Tongue (tissue), 3 donors: ENCODE measurements at places on chromosomes 2 and 18. TPM values are rescaled to one million over a fixed set of nuclear protein-coding genes. Genes with fewer than 3 reads are reported as not detected.
A peak's percentile ranks its signal among the peaks of the same experiment; 100 is the strongest.

DNA sequence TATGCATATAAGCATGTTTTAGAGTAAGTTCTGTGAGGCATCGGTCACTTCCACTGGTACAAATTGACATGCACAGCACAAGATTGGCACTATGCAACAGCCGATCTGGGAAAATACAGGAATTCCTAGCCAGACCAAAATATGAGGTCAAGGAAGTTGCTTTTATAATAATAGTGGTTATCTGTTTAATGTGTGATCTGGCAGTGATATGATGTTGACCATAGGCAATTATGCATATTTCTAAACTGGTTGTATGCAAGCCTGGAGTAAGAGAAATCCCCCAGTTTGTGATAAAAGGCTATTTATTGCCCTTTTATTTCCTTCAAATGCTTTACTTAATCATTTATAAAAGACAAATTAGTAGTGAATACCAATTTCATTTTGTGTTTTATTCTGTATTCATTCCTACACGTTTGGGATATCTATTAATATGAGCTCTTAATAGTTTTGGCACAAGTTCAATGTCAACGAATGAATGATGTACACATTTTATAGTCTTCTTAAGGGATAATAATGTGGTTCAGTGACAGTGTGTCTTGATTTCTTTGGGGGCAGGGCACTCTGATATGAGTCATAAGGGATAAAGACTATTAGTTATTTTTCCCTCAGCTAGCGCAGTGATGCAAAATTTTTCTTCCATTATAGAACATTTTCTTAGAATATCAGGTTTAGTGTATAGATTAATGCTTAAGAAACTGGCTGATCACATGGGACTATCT is 34.7 kb upstream of the ZEB2 start:
- no peak for DNase-seq

The CCDC85A gene
- 7.5 TPM for total RNA-seq

DNA sequence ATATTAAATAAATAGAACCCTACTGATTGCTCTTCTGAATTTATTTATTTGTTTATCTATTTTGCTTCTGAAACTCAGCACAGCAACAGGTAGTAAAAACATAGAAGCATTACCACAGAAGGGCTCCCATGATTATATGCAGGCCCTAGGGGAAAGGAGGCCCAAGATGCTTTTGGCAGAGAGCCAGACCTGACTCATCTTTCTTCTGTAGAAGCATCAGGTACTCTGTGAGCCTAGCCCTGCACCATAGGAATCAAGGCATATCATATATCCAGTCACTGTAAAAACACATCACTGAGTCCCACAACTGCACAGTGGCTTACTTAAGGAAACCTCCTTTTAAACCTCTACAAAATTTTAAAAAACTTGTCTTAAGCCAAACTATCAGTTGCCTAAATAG is 1.8 kb downstream of the SCN9A start:
- DNase-seq: peak; percentile 43

The ID2 gene
- 59.7 TPM for total RNA-seq

- DNase-seq: no peak
Observed at GRCh38 chr2:67694445-67694844, 297.3 kb downstream of the ETAA1 start.

The FAP gene
- total RNA-seq: 50.0 TPM

DNA sequence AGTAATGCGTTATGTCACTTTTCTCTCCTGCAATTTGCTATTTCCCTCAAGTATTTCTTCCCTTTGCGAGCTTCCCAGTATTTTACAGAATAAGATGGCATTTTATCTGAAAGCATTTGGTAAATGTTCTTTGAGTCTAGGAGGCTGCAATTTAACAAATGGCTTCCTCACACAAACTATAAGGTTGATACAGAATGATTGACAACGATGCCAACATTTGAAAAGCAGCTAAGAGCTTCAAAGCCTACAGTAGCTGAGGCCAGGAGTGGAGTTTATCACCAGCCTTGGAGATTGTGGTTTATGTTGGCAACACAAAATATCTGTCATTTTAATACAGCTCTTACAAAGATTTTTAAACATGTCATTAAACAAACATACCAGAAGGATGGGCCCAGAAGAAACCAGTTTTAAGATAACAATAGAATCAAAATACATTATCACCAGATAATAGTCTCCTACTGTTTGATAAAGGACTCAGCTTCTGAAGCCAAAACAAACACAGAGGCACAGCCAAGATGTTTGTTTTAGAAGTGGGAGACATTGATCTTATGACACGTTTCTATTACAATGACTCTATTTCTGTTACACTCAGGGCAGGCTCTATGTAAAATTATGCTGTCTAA is 711.4 kb upstream of the ACVR2A start:
- no peak for DNase-seq

GRCh38 chr2:146734042-146734820 is 1110.6 kb upstream of the ACVR2A start:
- DNase-seq: peak; percentile 88

GRCh38 chr2:236575510-236575909 is 5.9 kb downstream of the ACKR3 start:
- no peak for DNase-seq

The PID1 gene
- 15.4 TPM for total RNA-seq

The MYO7B gene
- total RNA-seq: 1.5 TPM

The SCG2 gene
- 2.4 TPM for total RNA-seq

GRCh38 chr2:234446404-234447076 is 50.3 kb downstream of the ARL4C start:
- DNase-seq: peak; percentile 48

- no peak for DNase-seq
Observed at GRCh38 chr2:104340162-104340561, 513.8 kb upstream of the POU3F3 start.

The HJURP gene
- 9.8 TPM for total RNA-seq

DNA sequence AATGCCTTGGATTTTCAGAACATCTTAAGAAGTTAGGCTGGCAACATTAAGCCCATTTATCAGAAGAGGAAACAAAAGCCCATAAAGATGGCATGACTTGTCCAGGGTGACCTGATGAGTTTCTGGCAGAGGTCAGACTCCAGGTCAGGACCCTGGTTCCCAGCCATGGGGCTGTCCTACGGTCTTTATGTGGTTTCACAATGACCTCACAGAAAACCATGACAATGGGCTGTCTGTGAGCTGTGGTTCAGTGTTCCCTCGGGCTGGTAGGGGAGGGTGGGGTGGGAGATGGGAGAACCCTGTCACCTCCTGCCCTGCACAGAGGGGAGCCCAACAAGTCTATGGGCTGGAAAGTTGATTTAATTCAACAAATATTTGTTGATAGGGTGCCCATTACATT is 101.8 kb downstream of the LOXHD1 start:
- peak; percentile 1 for DNase-seq

- DNase-seq: no peak
Observed at GRCh38 chr2:165044505-165045303, 89.4 kb upstream of the SLC38A11 start.

GRCh38 chr2:171852366-171852888 is 41.6 kb downstream of the SLC25A12 start:
- peak; percentile 26 for DNase-seq

DNA sequence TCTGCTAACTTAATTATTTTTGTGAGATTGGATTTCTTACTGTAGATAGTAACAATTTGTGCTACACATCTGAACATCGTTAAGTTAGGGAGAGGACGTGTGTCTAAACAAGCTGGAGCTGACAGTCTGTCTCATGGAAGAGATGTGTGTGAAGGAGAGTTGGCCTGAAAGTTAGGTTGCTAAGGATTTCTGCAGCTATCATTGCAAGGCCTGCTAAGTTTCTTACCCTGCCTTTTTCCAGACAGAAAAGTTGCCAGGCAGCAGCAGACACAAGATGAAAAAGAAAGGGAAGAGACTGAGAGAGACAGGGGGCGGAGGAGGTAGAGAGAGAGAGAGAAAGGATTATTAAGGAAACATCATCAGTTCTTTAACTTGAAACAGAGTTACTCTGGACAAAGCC is 4.1 kb upstream of the LRP1B start:
- DNase-seq: peak; percentile 48

DNA sequence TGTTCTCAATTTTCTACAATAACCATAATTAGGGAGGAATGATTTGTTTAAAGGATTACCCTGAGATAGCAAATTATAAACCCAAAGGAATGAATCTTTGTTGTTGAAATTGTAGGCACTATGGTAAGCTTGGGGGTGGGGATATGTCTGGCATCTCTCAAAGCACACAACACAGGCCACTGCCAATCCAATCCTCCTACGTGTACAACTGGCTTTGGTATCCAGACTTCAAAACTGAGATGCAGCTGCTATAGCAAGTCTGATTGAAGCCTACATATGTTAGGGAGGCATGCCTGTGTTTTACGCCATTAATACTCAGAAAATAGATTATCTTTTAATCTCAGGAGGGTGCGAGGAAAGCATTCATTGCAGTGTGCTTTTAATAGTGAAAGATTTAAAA is 5.9 kb upstream of the NCOA1 start:
- peak; percentile 91 for DNase-seq

DNA sequence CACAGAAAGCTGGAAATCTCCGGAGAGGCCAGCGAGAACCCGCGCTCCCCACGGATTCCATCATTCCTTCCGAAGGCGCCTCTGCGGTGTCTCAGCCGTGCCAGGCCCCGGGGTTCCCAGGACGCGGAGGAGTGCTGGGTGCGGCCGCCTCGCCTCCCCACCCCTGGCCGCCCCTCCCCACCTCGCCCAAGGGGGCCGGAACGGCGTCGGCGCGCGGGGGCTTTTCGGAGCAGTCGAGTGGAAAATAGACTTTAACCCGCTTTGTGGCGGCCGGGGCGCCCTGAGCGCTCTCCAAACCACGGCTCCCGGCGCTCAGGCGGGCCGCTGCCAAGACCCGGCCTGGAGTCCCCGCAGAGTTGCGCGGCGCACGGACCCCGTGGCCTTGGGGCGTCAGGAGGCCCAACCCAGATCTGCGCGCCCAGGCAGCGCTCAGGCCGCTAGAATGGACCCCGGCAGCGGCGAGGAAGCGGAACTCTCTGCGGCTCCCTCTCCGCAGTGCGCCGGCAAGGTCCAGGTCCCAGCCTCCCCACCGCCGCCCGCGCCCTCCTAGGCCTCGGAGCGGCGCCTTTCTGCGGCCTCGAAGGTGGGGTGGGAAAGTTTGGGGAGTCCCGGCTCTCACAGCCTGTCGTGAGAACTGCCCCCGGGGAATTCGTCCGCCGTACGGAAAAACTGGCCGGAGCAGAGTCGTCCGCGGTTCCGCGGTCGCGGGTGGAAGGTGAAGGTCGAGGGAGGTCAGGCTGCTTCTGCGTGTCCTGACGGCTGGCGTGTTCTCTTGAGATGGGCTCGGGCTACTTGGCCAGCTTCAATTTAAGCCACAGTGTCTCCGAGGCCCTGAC is 1.2 kb upstream of the EMX1 start:
- peak; percentile 49 for DNase-seq

The GCC2 gene
- total RNA-seq: 43.1 TPM

DNA sequence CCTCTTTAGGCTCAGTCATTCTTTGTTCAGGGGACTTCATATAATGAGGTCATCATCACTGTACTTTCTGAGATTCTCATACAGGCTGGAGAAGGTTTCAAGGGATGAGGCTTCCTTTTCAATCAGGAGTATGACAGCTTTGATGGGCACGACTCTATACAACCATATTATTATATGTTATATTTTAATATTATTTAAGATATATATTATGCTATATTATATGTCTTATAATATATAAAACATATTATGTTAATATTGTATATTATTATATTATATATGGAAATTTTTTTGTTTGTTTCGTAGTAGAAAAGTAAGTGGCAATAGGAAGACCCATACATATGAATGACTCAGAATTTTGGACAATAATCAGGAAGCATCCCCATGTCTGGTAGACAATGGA is 78.0 kb upstream of the GATA6 start:
- DNase-seq: no peak

DNA sequence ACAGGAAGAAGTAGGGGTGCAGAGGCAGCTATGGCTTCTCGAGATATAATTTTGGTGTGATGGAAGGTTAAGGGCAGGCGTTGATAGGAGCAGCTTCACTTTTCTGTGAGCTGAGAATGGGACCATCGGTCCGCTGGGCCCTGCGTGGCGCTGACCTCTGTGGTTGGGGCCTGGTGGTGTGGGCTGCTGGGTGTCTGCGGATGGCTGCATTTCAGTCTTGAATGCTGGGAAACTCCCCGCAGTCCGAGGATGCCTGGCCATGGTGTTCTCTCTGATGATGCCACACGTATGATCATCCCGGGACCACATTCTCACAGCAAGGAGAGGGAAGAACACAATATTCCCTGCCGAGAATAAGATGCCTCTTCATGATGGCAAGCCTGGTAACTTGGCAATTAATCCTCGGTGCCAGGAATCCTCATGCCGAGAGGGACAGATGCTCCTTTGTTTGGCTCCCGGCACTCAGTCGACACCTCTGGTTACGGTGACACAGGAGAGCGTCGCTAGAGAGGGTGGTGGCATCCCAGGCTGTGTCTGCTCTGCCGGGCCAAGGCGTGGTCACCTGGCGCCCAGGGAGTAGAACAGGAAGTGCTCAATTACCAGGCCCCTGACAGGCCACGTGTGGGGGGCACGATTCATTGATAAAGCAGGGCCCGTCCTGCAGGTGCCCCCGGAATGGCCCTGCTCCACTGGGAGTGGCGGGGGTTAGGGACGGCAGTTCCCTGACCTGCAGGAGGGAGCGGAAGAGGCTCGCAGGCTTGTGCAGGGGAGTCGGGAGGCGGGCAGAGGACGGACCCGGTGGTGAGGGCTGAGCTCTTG is 119.4 kb upstream of the CTDP1 start:
- DNase-seq: no peak

DNA sequence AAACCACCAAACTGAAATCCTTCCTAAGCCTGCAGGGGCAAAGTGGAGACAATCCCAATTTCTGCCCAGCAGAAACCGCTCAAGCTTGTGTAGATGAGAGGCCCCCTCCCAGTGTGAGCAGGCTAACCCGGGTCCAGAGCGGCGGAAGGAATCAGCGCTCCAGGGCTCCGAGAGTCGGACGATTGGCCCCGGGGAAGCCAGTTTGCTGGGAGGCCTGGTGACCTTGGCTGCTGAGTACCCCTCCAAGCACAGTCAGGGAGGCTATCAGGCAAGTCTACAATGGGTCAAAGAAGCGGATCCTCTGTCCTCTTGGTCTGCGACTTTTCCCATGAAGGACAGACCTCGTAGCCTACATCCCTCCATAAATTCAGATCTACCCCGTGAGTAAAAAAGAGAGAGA is 16.8 kb upstream of the EN1 start:
- DNase-seq: no peak

DNA sequence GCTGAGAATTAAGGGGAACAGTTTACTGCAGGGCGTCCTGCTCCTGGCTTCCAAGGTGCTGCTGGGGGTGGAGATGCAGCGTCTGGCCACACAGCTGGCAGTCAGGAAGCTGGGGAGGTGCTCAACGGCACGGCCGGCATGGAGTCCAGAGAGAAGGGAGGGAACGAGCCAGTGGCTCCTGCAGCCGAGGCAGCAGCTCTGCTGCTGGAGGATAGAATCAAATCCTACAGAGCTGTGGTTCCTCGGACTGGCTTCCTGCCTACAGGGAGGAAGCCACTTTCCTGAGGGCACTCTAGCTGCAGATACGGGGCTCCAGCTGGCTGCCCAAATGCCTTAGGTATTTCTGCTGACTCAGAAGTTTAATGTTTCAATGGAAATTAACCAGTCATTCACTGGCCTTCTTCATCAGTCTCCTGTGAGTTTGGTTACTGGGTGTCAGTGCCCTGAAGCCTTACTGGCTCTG is 266.3 kb downstream of the TWIST2 start:
- no peak for DNase-seq

- no peak for DNase-seq
Observed at GRCh38 chr2:239905884-239906654, 119.1 kb downstream of the NDUFA10 start.
